Right renal pelvis (tissue), 4 donors: ENCODE measurements at places on chromosomes 13 and 19.

GRCh38 chr13:98467263-98467985, 109.5 kb downstream of the STK24 start:
- DNase-seq: no peak

- no peak for DNase-seq
Observed at GRCh38 chr19:989381-990081, 5.4 kb downstream of the WDR18 start.

DNA sequence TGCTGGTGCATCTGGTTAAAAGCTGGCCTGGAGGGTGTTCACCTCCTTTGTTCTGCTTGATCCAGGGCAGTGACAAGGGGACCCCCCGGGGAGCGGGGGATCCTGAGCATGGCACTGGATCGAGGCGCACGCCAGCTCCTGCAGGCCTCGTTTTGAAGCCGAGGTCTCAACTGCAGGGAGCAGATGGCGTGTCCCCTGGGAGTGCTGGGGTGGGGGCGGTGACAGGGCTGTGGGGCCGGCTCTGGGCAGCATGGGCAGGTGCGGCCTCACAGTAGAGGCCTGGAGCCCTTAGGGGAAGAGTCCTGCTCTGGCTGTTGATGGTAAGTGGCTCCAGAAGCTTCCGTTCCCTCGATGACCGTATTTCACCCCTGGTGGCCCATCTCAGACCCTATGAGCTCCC, 51.8 kb downstream of the CRTC1 start:
- no peak for DNase-seq

DNA sequence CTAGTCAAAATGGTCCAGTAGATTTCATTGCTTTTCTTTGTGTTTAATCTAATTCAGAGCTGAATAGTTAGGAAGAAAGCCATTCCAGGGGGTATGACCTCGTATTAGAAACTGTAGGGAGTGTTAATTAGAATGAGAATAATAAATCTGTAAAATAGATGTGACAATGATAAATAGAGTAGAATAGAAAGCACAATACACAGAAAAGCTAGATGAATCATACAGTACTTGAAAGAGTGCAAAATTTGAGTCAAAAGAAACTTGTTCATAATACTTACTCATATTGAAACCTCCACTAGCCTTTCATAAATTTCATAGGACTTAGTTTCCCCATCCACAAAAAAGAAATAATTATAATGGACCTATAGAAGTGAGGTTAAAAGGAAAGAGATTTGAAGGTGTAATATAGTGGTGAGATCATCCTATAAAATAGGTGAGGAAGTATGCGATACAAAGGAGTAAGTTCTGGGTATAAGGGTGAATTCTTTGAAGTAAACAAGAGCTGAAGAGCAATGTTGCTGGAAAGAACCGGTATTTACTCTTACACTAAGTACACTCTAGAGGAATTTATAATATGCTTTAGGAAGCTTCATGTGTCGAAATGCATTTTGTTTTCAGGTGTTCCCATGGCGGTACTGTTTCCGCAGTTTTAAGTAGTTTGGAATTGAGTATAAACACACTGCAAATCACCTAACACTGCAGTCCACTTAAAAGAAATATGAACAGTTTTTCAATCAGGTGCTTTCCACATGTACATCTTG, 21.9 kb downstream of the PCDH17 start:
- no peak for DNase-seq

- no peak for DNase-seq
Observed at GRCh38 chr19:30450835-30451321, 78.7 kb downstream of the ZNF536 start.

DNA sequence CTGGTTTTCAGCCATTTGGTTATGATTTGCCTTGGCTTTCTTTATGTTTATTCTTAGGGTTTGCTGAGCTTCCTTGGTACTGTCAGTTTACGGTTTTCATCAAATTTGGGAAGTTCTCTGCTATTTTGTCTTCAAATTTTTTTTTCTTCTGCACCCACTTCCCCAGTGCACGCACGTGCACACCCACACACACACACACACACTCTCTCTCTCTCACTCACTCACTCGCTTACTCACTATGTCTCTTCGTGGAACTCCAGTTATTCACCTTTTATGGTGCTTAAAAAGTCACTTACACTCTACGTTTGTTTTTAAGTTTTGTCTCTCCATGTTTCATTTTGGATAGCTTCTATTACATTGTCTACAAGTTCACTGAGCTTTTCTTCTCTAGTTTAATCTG, 7.1 kb downstream of the AKAP11 start:
- DNase-seq: no peak

DNA sequence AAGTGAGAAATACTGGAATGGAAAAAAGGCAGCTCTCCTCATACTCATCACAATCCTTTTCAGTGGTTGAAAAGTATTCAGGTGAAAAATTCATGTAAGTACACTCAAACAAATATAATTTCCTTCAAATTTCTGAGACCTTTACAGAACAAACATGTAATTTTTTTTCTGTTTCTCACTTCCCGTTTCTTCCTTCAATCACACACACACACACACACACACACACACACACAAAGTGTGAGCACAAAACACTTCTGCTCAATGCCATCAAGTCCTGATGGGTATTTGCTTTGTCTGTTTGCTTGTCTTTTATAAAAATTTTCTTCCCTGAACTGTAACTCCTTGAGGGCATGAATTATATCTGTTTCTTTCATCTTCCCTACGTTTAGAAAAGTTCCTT, 110.6 kb downstream of the LIG4 start:
- DNase-seq: no peak

- no peak for DNase-seq
Observed at GRCh38 chr19:39103151-39103550, 19.0 kb downstream of the ACP7 start.

DNA sequence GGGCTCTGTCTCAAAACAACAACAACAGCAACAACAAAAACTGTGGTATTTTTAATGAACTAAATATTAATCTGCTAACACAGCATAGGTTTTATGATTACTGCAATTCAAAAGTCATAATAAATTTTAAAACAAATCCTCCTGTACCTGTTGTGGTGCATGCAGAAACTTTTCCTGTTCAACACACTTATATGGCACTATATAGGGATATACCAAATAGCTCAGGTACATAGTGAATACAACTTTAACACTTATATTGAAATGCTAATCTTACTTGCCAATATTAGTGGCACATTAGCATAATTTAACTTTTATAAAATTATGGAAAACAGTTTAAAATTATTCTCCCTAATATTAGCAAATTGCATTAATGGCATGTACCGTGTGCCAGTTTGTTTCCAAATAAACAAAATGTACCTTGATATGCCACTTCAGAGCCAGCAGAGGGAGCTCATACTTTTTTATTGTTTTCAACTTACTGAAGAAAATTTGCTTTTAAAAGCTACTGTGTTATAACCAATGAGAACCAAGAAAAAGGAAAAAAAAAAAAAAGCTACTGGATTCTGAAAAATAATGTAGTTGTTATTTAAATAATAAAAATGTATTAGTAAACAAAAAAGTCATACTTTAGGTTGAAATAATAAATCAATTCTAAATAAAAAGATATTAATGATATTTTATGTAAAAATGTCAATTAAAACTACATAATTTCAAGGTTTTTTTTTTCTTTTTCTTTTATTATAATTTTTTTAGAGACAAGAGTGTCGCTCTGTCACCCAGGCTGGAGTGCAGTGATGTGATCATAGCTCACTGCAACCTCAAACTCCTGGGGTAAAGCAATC, 18.0 kb upstream of the RBM26 start:
- DNase-seq: peak; percentile 14

DNA sequence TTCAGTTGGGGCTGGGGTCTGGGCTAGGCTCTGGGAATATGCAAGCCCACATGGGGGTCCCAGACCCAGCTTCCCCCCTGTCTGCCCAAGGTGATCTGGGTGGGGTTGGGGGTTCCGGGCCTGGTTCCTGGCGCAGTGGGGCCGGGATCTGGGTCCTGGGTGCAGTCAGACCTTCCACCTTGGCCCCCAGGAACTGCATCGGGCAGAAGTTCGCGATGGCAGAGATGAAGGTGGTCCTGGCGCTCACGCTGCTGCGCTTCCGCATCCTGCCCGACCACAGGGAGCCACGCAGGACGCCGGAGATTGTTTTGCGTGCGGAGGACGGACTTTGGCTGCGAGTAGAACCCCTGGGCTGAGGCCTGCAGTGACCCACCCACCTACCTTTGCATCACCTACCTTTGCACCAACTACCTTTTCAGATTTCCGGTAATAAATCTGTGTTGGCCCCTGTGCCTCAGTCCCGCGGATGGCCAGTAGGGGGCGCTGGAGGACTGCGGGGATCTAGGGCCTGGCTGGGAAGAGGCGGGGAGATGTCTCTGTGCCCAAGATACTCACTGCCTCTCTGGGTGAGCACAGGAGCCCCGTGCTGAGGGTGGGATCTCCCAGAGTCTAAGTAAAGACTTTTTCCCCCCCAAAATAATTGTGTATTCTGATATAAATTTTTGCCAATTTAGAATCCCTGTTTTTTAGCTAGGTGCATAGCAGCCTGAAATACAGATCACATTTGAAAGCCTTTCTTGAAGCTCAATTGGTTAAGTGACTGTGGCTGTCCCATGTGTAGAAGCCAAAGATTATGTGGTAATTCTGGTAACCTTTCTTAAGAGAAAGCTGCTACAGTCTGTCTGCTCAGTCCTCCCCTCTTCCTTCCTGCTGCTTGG, 11.5 kb upstream of the CYP4F3 start:
- peak; percentile 25 for DNase-seq

DNA sequence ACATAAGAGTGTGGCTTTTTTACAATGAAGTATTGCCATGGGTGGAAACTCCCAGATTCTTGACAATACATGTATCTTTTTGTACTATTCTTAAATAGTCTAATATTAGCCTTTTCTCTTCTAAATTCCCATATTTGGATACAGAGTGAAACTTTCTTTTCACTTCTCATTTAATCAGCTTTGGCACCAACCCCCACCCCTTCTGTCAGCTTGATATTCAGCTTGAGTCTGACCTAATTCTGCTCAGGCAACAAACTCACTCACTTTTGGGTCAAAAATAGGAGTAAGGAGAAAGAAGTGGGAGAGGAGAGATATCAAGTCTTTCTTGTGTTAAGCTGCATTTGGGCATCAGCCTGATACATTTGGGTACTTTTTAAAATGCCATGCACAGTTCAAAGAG, 397.5 kb downstream of the COG6 start:
- DNase-seq: no peak

DNA sequence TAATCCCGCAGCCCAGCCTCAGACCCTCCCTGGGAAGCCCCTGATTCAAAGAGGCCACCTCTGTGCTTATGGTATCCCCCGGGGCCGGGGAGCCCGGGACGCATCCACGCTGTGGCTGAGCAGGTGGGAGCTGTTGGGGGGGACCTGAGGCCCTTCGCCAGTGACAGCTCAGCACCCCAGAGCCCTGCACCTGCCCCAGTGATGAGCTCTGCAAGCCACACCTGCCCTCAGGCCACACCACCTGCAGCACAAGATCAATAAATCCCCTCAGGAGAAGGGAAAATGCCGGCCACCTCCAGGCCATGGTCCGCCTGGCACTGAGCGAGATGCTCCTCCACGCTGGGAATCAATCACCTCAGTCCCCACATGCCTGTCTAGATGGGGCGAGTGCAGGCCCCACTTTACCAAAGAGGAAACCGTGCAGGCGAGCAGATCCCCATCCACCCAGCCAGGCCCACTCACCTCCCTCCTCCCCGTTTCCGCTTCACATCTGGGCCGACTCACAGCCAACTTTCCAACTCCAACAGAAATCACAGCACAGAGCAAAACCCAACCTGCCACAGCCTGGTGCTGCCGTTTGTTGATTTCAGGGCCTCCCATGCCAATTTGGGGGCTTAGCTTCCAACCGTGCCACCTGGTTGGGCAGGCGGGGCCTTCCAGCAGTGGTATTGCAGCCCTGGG, 12.8 kb downstream of the MOB3A start:
- no peak for DNase-seq

- no peak for DNase-seq
Observed at GRCh38 chr13:96746886-96747285, 247.4 kb downstream of the OXGR1 start.

- DNase-seq: no peak
Observed at GRCh38 chr19:36051637-36052036, 2.4 kb downstream of the THAP8 start.

- DNase-seq: no peak
Observed at GRCh38 chr13:113862931-113863523, 849 bp downstream of the GAS6 start.

DNA sequence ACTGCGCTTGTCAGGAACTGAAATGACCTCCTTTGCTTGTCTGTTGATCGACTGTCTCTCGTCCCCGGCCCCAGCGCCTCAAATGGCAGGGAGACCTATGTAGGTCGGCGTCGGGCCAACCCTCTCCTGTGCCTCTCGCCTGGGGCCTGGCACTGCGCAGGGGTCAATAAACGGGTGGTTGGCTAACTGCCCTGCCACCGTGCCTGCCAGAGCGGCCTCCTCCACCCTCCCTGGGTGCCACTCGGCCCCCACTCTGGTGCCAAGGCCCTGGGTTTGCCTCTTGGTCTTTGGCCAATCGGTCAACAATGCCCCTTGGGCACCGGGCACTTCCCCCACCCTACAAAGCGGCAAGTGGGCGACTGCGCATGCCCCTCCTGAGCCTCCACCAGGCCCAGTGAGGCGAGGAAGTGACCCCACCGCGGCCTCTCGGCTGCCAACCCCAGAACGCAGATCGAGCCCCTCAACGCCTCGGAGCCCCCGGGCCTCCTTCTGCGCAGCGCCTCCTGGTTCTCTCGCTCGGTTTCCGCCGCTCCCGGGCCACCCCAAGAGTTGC, 1.1 kb downstream of the KEAP1 start:
- no peak for DNase-seq

DNA sequence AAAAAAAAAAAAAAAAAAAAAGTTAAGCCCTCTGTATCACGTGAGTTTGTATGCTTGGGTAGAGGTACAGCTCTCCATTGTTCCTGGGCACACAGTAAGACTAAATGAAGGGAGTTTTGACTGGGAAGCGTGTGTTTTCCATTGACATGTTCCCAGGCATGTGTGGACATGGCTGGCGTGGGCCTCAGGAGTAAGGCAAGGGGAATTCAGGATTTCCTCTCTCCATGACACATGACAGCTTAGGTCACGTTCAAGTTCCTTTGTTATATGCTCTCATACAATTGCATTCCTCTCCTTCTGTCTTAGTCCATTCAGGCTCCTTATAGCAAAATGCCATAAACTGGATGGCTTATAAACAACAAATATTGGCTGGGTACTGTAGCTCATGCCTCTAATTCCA, 17.1 kb upstream of the MAP3K10 start:
- DNase-seq: no peak

GRCh38 chr19:49097453-49098288, 12.4 kb downstream of the SNRNP70 start:
- no peak for DNase-seq
